Epithelial cell of esophagus (primary cell): ENCODE measurements at places on chromosomes 2 and 18.

GRCh38 chr18:35756506-35757117, 175.1 kb downstream of the GALNT1 start:
- DNase-seq, result peak; percentile 71

GRCh38 chr2:179550849-179551248, 286.2 kb upstream of the SESTD1 start:
- DNase-seq, result no peak

DNA sequence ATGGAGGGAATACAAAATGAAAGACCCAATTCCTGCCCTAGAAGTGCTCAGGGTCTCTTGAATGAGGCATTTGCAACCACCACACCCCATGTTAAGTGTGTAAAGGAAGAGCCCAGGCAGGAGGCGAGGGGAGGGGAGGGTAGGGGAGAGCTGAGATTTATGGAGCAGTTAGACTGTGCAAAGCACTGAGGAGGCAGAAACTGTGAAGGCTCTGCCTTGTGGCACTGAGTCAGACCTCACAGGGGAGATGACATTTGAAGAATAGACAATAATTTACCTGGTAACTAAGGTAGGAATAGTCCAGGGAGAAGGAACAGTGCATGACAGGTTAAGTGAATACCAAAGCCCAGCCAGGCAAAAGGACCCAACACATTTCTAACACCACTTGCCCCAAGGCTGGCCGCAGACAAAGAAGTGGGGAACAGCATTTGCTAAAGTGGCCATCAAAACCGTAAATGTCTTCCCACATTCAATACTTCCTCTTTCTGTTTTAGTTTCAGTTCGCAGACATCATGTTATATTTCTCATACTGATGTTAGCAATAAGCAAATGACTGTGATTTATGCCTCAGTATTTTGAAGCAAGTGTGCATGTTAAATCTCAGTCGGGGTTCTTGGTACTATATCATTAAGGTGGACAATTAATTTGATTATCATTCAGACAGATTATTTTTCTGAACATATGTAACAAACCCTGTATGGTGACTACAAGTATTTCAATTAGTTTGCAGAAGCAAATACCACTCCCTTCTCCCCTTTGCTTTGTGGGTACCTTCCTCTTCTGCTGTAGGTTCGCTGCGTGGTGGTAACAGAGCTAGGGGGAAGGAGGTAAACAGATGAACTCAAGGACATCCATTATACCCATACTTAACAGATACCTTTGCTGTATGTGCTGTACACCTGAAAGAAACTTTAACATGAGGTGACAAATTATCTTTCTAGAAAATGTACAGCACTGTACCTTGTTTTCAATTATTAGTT, 27.5 kb downstream of the CDH20 start:
- DNase-seq, result no peak

- DNase-seq, result peak; percentile 32
Observed at GRCh38 chr2:130337735-130338325, 4.9 kb upstream of the IMP4 start.

- peak; percentile 32 for DNase-seq
Observed at GRCh38 chr2:157441072-157441454, 2.8 kb downstream of the CYTIP start.

- no peak for DNase-seq
Observed at GRCh38 chr2:210713122-210713521, 156.7 kb downstream of the CPS1 start.

GRCh38 chr2:217738061-217738460, 264.7 kb downstream of the TNS1 start:
- DNase-seq, result no peak

GRCh38 chr18:13494871-13495445, 231.4 kb downstream of the FAM210A start:
- DNase-seq, result no peak

DNA sequence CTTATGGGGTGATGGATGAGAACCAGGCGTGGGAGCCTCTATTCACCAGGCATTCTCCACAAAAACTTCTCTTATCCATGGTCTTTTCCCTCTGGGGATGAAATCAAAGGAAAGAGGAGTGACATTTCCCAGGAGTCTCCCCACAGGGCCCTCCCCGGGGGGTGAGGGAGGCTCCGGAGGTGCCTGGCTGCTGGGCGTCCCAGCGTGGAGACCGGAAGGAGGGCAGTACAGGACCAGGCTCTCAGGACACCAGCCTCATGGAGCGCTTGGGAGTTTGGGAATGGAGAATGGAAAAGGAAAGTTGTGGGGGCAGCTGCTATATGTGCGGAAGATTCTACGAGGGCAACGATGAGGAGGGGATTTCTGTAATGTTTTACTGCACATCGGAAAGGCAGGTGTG, 22.1 kb downstream of the CIB4 start:
- no peak for DNase-seq

DNA sequence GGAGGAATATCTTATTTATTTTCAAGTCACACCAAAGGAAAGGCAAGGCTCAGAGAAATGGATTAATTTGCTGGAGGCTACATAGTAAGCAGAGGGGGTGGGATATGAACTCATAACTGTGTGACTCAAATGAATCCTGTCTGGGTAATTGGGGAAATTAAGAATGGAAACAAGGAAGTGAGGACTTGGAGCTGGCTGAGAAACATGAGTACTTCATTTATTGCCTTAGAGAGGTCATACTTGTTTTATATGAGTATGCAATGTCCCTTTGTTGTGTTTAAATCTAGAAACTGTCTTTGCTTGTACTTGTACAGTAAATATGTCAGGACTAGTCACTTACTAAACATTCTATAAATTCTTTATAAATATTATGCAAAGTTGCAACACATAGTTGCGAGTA, 2166.7 kb upstream of the PIK3C3 start:
- DNase-seq, result peak; percentile 93

DNA sequence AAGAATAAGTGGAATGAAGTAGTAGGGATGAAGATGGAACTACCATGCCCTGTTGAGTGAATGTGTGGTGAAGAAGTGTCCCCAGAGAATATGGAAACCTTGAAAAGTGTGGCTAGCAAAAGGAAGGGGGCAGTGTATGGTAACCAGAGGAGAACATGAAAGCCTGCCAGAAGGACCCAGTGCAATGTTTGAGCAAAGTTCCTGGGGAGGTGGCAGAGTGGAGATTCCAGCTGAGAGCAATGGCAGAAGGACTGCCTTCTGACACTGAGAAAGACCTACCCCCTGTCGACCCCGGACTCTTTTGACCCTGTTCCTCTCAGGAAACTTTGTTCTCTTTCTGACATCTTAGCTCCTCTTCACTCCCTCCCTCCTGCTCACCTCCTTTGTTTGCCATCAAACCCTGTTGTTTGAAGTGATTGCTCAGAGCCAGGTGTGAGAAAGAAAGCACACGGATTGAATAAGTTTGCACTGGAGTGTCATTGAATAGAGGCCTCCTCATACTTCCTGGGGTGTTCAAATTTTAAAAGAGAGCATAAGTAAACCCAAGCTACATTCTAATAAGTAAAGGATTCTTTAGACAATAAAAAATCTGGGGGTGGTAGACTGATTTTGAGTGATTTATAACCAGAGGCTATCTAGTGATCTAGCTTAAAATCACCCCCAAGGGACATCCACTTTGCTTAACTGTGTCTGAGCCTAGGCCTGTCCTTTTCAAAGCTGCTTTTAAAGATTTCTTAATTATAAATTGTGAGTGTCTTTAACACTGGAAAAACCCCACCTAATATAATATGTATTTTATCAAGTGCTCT, 57.1 kb downstream of the TRIB2 start:
- DNase-seq, result no peak

GRCh38 chr2:121650315-121650930, 1.2 kb upstream of the CLASP1 start:
- no peak for DNase-seq

DNA sequence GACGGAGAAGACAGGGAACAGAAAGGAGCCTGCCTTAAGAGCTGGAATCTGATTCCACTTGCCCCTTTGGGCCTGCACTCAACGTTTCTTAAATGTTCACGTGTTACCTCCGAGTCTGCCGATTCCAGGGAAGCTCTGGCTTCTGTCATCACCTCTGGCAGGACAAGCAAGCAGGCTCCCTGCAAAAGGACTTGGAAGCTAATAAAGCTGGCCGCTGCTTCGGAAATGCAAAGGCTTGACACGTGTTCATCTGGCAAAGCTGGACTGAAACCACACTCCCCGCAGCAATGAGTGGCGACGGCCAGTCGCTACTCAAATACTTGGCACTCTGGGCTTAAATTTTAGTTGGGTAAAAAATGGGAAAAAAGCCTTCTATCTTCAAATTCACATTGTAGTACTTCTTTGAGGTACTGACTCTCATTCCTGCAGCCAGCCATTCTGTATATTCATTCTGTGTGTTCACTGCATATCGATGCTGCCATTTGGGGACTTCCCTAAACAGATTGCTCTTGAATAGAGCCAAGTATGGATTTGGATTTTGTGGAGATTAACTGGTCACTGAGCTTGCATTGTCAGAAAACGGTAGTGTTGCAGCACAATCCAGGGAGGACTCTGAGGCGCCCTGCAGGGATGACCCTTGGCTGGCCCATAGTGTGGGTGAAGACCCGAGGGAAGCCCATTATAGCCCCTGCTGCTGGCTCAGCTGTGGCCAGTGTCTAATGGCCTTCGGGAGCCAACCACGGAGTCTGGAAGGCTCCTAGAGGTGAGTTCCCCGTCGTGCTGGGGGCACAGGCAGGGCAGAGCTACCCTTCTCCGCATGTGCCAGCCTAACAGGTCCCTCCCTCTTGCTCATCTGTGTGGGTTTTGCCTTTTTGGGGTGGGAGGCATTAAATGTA, 231.5 kb downstream of the PRKCE start:
- no peak for DNase-seq

- no peak for DNase-seq
Observed at GRCh38 chr18:55265130-55265675, 305.9 kb upstream of the CCDC68 start.

DNA sequence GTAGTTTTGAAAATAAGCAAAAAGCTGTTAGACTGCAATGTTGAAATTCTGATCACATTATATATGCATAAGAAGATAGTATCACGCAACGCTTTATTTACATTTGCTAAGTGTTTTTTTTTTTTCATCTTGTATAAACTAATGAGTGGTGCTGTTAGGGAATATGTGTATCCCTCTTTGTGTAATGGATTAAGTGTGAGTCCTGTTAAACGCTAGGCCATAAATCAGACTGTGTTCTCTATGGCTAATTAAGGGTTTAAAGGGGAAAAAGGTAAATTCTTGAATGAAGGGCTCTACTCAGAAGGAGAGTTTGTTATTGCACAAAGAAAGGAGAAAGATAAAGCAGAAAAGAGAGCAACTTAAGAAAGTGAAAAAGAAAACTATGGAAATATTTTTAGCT, 4.8 kb upstream of the ASXL3 start:
- no peak for DNase-seq

DNA sequence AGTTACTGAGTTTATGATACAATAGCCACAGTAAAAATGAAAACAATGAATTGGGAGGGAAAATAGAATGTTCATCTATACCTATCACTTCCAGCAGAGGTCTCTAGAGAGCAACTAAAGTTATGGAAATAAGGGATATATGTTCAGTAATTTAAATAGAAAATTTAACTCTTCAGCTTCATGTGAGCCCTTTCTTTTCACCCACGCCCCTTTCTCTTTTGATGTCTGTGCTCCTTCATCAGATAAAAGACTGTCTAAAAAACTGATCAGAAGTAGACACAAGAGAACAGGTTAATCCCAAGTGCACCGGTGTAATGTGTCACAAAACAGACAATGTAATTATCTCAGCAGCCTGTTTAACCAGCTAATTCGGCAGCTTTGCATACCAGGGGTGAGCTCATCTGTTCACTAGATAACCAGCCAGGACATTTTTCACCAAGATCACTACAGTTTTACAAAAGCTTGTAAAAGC, 238.5 kb upstream of the ERBB4 start:
- peak; percentile 78 for DNase-seq

DNA sequence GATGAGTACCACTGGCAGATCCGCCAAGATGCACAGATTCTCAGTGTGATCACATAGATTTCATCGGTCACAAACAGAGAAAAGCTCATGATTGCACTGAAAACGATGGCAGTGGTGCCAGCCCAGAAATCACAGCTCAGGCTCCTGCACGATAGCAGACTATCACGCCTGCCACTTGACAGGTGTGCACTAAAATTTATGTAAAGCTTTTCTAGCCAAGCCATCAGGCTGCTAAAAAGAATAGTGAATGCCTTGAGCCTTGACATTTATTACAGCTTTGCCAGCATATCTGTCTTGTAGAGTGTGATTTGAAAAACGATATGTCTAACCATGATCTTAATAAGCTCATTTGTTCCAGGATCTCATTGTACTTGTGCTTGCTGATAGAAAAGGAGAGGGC, 409.5 kb upstream of the CWC22 start:
- no peak for DNase-seq

GRCh38 chr2:176206136-176206535, 17.7 kb downstream of the HOXD1 start:
- no peak for DNase-seq

- DNase-seq, result no peak
Observed at GRCh38 chr18:60040971-60041370, 141.2 kb downstream of the PMAIP1 start.

GRCh38 chr2:37665604-37666362, 5.7 kb downstream of the CDC42EP3 start:
- DNase-seq, result no peak

DNA sequence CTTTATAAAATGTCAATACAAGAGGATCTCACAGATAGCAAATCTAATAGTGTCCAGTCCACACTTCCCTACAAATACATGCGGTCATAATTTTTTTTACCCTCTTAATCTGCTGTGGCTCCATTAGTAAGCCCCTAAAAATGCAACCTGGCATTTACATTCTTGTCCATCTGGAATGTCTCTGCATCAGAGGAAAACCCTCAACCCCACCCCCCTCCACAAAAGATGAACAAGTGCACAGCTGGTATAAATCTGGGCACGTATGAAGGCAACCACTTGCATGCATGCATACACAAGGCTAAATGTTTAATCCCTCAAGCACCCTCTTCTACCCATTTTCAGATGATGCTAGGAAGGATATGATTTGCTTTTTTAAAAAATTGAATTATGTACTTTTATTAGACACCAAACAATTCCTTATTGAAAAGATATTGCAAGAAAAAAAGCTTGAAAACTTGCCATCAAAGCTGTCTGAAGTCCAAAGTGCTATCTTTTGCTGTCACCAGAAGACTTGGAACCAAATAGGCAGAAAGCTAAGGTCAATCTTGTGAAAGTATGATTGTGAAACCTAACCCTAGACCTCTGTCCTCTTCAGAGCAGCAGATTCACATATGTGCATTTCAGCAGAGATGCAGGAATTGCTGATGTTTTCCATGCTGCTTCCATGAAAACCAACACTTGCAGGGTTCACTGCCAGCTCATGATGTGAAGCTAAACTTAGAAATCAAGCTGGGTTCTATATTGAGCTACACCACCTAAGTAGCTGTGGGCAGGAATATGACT, 39.0 kb downstream of the IRS1 start:
- DNase-seq, result peak; percentile 57
